HS-27A (cell line): ENCODE measurements at places on chromosomes 11 and 22.

- DNase-seq = no peak
Observed at GRCh38 chr22:41245917-41246499, 5.3 kb upstream of the CHADL start.

DNA sequence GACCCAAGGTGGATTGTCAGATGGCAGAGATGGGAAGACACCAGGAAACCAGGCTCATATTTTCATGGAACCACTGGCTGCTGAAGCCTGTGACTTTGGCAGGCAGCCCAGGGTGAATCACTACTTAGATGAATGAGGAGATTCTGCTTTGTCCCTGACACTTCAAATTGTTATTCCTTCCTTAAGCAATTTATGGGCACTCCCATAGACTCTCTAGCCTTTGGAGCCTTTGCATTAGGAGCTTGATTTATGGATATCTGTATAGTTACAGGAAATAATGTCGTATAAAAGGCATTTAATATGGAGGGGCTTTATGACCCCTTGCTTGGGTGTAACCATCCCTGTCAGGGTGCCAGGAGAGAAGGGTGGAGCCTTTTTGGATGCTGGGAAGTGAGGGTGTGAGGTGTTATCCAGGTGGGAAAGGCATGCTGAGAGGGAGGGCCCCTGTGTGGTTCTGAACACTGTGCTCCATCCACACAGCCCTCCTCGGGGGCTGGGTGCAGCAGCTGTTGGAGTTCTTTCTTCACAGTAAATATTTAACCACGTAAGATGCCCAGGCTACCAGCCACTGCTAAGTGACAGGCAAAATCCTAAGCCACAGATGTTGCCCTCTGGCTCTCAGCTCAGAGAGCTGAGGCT is 35.3 kb downstream of the IL18 start:
- peak; percentile 48 for DNase-seq

GRCh38 chr22:39965748-39966147 is 5.6 kb downstream of the TMA7B start:
- no peak for DNase-seq

GRCh38 chr11:72234514-72234830 is 9.5 kb downstream of the PHOX2A start:
- no peak for DNase-seq

GRCh38 chr11:94866231-94866822 is 98.2 kb downstream of the AMOTL1 start:
- DNase-seq = no peak

- DNase-seq = no peak
Observed at GRCh38 chr11:4957396-4957795, 1.9 kb upstream of the OR51A2 start.

DNA sequence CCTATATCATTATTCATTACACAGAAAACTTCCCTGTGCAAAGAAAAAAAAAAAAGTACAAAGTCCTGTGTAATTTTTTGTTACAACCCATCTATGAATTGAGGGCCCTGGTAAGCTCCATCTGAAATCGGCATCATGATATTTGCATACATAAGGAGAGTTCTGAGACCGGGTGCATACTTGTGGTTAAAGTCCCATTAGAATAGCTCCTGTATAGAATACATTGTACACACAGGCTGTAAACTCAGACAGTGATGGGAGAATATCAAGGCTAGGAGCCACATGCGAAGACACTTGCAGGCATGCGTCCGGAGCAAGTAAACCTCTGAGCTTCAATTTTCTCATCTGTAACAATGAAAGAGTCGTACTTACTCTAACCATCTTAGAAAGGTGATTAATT is 353.2 kb downstream of the ETS1 start:
- DNase-seq = no peak

GRCh38 chr22:50148991-50149721 is 21.4 kb upstream of the PANX2 start:
- DNase-seq = peak; percentile 20

GRCh38 chr22:19103880-19104821 is 18.1 kb downstream of the DGCR2 start:
- DNase-seq = no peak

DNA sequence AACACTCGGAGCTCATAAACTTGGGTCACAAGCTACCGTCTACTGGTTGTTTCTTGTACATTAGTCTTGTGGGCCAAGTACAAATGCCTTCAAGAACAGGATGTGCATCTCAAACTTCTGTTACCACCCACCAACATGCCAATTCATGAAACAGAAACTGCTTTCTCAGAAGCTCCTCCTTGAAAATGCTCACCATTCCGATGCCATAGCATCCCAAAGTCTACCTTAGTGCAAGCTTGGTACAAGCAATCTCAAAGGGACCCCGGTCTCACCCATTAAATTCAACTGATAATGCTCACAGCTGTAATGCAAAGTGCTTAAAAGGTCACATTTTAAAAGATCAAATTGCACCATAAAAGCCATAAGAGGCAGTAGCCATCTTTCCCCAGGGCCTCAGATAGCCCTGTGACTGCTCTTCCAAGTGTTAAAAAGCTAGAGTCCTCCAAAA is 31.8 kb upstream of the CCDC34 start:
- no peak for DNase-seq

DNA sequence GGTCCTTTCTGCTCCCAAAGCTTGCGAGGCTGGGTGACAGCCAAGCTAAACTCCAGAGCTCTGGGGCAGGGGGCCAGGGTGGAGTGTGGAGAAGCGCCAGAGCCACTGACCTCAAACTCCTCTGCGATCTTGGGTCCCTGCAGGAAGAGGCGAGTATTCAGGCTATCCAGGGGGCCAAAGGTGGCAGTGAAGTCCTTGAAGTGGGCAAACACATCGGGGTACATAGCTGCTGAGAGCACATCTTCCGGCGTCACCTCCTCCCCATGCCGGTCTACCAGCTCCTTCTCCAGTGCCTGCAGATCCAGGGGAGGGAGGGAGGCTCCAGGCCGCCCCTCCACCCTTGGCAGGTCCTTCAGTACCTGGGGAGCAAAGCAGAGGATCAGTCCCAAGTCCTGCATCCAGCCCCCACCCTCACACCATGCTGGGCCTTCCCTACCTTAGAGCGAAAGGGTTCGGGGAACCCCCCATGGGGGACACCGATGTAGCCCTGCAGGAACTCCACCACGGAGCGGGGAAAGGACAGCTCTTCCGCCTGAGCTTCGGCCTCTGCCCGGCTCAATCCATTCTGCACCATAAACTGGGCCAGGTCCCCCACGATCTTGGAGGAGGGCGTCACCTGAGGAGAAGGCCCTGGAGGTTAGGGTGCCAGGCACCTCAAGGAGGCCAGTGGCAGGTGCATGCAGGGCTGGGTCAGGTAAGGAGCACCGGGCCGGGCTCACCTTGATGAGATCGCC is 6.4 kb downstream of the RCE1 start:
- DNase-seq = no peak

DNA sequence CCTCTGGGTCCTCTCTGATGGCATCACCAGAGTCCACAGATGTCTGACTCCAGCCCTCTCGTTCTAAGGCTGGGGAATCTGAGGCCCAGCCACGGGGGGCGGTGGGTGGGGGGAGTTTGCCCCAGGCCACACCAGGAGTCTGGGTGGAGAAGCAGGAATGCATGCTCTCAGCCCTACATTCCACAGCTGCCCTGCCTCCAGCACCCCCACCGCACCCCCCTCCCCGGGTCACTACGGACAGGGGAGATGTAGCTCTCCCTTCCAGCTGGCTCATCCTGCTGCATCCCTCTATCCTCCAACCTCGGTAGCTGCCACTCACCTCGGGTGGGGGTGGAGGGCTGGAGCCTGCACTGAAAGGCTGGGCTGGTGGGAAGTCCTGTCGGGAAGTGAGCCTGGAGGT is 2.3 kb upstream of the PVALB start:
- DNase-seq = no peak

DNA sequence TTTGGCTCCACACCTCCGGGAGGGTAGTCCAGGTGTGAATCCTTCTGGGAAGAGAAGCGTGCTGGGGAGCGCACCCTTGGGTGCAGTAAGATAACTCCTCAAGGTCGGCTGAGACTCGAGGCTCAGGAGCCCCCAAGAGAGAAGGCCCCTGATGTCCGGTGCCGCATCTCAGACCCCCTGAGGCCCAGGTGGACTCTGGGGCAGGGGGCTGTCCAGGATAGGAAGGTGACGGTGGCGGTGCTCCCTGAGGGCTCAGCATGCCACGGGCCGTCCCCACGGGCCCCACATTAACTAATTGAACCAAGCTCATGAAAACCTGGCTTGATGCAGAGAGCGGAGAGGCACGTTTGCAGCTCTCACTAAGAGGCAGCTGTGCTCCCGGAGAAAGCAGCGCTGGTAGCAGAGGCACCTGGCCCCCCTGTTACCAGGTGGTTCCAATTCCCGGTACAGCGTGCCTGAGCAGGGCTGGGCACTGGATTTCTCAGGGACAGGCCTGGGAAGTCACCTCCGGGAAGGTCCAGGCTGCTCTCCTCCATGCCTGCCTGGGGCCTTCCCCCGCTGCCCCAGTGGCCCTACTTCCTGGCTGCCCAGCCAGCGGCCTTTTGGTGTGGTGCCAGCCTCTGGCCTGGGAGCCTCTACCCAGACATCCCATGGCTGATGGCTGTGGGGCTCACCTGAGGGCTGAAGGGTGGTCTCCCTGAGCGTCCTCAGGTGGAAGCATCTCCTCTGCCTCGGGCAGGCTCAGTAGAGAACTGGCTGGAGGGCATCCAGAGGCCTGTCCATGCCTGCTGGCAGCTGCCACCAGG is 1.1 kb downstream of the KCNQ1 start:
- no peak for DNase-seq

GRCh38 chr11:30855383-30856006 is 269.3 kb upstream of the MPPED2 start:
- no peak for DNase-seq

- DNase-seq = no peak
Observed at GRCh38 chr11:134425816-134426536, 13.9 kb upstream of the B3GAT1 start.

GRCh38 chr22:27393371-27393770 is 408.2 kb downstream of the MN1 start:
- no peak for DNase-seq

- DNase-seq = no peak
Observed at GRCh38 chr11:61730240-61730994, 22.0 kb upstream of the MYRF start.

- no peak for DNase-seq
Observed at GRCh38 chr11:8709002-8709672, 26.5 kb downstream of the RPL27A start.

DNA sequence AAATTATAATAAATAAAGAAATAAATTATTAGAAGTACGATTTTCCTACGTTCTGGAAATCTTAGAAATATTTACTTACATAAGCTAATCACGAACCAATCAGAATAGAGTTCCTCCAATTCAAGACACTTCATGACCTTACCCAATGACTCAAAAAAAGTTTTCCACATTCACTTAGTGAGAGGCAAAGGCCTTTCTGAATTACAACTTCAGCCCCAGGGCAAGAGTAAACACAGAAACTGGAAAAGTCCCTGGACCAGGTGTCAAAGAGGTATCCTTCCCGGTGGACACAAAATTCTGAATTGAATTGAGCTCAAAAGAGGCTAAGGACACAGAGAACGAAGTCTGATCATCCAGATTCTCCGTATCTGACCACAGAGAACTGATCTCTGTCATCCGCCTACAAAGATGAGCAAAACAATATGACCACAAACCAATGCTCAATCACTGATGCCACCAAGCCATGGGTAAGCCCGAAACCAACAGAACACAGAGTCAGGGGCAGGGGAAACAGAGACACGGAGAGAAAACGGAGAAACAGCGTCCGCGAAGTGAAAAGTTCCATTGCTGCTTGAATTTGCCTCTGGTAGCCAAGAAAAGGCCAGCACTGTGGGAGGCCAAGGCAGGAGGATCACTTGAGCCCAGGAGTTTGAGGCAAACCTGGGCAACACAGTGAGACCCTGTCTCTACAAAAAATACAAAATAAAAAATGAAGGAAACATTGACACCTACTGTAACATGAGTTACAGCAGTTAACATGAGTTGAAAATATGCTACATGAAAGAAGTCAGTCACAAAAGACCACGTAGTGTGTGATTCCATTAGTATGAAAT is 6.8 kb downstream of the BID start:
- no peak for DNase-seq

DNA sequence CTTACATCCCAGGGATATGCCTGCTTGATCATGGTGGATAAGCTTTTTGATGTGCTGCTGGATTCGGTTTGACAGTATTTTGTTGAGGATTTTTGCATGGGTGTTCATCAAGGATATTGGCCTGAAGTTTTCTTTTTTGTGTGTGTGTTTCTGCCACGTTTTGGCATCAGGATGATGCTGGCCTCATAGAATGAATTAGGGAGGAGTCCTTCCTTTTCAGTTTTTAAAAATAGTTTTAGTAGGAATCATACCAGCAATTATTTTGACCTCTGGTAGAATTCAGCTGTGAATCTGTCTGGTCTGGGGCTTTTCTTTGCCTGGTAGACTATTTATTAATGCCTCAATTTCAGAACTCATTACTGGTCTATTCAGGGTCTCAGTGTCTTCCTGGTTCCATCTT is 362.4 kb downstream of the JRKL start:
- DNase-seq = no peak

- DNase-seq = no peak
Observed at GRCh38 chr22:40289991-40290459, 56.3 kb upstream of the ADSL start.

DNA sequence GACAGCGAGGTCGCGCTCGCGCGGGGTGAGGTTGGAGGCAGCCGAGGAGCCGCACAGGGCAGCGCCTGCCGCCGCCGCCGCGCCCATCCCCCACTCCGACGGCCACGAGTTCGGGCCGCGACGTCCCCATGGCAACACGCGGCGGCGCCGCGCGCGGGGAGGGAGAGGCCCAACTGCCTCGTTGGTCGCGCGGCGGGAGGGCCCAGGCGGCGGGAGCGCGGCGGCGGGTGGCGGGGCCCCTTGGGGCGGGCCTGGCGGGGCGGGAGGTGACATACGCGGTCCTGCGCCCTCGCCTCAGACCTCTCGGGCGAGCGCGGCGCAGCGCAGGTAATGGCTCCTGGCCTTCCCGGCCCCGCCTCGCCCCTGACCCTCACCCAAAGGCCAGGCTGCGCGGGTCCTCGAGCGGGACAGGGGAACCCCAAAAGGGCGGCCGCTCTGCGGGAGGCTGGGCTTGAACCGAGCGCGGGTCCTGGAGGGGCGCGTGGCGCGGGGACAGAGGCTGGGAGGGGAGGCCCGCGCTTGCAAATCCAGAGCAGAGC is at the start of gene DEUP1:
TSS of gene DEUP1 (plus strand) at position 297 of the 539 bp plus-strand sequence. CDS start 1,518 bp downstream, outside the sequence.
- DNase-seq = no peak

- DNase-seq = no peak
Observed at GRCh38 chr22:17777005-17777716, 2.9 kb upstream of the BID start.

- DNase-seq = no peak
Observed at GRCh38 chr11:67276781-67277230, 10.5 kb downstream of the GRK2 start.

DNA sequence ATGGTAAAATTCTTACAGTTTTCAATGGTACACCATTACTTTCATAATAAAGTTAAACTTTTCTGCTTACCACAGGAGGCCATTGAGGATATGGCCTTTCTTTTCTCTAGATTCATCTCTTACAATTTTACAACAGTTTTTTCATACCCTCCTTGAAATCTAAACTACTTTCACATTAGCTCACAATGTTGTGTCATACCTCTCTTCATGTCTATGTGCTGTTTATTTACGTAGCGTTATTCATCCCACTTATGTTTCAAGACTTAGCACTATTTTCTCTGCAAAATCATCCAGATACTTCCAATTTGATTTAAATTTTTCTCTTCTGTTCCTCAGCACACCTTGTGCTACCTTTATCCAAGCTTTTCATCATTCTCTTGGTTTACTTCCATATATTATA is 123.3 kb downstream of the METTL15 start:
- DNase-seq = no peak

GRCh38 chr11:60130496-60130895 is 42.0 kb downstream of the MS4A2 start:
- DNase-seq = peak; percentile 15
